ENCODE measurements at places on chromosomes 6 and 20.

- DNase-seq: no peak
These were observed 722.4 kb downstream of the GRIK2 start for GRCh38 chr6:102115911-102116310.

GRCh38 chr20:53934421-53935343 lies 135.7 kb downstream of the BCAS1 start:
- DNase-seq: no peak

- DNase-seq: no peak
These were observed 15.1 kb downstream of the NDUFAF5 start for GRCh38 chr20:13799974-13800373.

DNA sequence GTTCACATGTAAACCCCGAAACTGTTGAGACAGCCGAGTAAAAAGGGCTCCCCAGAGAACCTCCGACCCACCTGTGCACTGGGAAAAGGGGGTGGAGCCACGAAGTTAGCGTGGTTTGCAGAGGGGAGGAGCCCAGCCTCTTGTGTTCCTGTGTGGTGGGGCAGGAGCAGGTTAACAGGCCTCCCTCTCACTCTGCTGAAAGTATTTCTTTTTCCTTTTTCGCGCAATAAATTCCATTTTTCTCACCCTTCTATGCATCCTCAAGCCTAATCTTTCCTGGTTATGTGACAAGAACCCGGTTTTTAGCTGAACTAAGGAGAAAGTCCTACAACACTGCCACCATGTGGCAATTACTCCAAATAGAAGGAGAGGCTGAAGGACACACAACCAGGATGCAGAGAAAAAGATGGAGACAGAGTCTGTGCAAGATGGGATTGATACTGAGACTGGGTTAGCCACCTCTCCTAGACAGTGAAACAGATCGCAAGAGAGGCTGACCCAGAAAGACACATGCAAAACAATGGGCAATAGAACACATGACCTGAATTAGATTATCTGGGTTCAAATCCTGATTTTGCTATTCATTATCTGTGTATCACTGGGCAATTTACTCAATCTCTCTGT lies 168.7 kb upstream of the PRSS16 start:
- DNase-seq: no peak

GRCh38 chr20:49063279-49063678 lies 17.2 kb downstream of the CSE1L start:
- no peak for DNase-seq

- peak; percentile 79 for DNase-seq
These were observed 4.3 kb downstream of the SDCBP2 start for GRCh38 chr20:1324598-1325172.

DNA sequence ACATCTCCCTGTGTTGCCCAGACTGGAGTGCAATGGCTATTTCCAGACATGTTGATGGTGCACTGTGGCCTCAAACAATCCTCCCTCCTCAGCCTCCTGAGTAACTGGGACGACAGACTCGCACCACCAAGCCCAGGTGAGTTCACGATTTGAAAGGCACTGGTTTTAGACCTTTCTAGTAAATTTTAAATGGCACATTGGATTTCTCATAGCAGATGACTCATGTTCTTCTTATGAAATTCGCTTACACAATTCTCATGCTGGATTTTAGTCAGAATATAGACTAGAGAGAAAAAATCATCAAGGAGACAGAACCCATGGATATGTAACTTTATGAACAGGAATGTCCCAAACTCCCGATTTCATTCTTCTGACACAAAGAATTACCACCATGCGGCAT lies 18.1 kb upstream of the PXDC1 start:
- no peak for DNase-seq

DNA sequence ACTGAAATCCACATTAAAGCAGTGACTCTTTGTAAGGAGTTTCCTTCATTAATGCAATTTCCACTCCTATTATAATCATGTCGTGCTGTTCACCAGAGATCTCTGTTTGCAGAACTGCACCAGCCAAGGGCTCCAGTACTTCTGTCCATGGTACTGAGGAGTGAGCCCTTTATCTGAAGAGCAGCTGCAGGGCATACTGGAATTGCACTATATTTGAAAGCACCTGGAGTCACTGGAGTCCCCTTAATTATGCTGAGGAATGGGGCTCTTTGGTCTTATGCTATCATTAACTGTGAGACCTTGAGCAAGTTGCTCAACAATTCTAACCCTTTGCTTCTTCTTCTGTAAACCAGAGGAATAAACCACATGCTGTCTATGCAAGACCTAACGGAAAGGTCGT lies 61.7 kb upstream of the NUP153 start:
- no peak for DNase-seq

DNA sequence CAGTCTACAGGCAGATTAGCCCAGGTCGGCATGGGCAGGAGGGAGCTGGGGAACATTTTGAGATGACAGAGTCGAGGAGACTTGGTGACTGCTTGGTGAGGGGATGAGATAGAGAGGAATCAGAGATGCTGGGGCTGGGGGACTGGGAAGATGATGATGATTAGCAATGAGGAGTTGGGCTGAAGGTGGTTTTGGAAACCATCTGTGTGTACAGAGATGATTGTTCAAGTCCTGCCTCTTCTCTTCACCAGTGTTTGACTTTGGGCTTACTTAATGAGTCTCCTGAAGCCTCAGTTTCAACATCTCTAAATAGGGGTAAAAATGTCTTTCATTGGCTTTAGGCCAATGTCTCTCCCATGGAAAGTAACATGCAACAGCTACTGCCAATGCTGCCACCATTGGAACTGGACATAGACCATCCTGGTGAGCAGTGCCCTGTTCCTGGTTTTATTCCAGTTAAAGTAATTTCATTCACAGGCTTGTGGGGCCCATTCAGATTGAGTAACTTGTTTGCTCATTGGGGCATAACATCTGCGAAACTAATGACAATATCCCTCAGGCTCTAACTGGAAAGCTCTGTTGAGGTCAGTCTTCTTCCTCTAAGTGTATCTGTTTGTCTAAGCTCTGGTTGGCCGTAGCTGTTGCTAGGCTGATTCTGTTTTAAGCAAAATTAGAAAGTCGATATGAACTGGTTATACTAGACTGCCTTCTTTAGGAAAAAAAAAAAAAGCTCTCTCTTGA lies 99.1 kb downstream of the ARMC2 start:
- no peak for DNase-seq

GRCh38 chr6:139029470-139030227 lies 1.1 kb downstream of the ABRACL start:
- no peak for DNase-seq

- DNase-seq: no peak
These were observed 249.5 kb downstream of the ADGRG6 start for GRCh38 chr6:142551274-142551811.

DNA sequence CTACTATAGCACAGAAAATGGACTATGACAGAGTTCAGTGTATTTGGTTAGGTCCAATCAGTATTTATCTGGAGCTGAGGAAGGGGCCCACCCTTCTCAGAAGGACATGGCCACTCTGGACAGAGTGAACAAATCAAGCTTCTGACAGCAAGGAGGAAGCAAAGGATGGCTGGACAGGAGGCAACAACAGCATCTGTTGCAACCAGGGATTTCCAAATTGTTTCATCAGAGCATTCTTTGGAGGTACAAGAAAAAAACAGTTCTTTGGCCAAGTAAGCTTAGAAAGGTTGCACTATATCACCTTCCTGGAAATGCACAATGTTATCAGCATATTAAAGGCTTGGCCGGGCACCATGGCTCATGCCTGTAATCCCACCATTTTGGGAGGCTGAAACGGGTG lies 118.7 kb upstream of the SLC22A16 start:
- DNase-seq: no peak

DNA sequence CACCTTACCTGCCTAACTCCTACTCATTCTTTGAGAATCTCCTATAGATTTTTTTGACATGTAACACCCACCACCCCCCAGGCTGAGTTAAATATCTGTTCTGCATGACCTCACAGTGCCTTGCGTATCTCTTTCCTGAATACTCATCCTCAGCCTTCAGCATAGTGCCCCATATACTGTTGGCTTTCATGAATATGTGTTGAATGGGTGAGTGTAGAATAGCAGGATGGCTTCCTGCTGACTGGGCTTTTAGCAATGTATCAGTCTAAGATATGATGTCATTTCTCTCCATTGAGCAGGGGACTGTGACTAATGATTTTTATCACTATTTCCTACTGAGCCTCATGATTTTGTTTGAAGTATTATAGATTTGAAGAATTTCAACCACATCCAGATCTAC lies 361.6 kb upstream of the MARCKS start:
- no peak for DNase-seq

All from ascending aorta (tissue), 2 donors.